T47D (cell line): ENCODE measurements at places on chromosomes 11 and 22.

DNA sequence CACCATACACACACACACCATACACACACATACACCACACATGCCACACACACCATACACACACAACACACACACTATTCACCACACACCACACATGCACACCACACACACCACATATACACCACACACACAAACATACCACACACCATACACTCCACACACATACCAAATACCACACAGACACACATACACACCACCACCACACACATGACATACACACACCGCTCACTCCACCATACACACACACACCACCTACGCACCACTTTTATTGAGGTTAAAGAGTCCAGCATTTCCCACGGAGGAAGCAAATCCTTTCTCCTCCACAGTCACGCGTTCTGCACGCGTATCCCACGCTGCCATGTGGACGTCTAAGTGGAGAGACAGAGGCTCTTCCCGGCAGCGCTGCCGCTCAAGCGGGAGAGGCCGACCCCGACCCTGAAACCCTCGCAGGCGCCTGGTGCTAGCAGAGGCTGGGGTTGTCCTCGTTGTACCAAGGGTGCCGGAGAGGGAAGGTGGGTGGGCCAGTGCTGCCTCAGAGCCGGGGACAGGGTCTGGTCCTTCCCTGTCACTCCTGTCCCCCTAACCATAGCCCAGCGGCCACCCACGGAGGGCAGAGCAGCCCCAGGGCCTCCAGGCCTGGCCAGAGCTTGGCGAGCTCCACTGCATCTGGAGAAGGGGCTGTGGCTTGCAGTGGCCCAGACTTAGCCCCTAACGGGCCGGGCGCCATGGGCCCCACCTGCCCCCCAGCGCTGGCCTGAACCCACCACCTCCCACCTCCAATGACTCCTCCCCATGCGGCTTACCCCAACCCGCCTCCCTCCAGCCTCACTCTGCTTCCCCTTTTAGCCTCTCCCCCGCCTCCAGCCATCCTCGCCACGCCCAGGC lies 1495.0 kb downstream of the BRD1 start:
- DNase-seq: no peak

GRCh38 chr22:29103121-29103520 lies 30.3 kb downstream of the KREMEN1 start:
- DNase-seq: no peak

GRCh38 chr11:1088927-1089737 lies 14.5 kb downstream of the MUC2 start:
- DNase-seq: no peak

DNA sequence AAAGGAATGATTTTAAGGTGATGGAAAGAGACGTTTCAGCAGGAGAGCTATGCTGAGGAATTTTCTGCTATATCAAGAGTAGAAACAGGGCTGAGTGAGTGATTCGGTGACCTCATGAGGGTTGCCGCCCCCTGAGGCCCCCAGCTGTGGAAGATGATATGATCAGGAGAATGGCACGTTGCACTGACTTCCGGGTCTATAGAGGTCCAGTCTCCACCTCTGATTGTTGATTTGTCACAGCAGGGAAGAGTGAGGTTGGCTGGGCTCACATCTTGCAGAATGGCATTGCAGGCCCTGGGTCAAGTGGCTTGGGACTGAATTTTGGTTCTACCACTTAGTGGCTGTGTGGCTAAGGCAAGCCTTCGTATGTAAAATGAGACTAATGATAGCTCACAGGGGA lies 205.1 kb downstream of the SNX19 start:
- DNase-seq: no peak

DNA sequence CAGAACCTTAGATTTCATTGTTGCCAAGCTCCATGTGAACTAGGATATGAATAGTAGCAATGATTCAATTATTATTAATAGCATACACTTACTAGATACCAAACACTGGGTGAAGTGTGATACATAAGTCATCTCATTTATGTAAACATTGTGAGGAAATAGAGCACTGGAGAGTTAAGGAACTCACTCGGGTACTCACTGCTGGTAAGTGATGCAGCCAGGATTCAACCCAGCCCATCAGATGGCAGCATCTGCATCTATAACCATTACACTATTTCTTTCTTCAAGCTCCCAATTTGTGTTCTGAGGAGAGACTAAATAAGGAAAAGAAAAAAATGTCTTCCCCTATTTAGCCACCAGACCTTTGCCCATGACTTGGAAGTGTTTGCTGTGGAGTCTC lies 10.2 kb upstream of the ALG8 start:
- peak; percentile 67 for DNase-seq

DNA sequence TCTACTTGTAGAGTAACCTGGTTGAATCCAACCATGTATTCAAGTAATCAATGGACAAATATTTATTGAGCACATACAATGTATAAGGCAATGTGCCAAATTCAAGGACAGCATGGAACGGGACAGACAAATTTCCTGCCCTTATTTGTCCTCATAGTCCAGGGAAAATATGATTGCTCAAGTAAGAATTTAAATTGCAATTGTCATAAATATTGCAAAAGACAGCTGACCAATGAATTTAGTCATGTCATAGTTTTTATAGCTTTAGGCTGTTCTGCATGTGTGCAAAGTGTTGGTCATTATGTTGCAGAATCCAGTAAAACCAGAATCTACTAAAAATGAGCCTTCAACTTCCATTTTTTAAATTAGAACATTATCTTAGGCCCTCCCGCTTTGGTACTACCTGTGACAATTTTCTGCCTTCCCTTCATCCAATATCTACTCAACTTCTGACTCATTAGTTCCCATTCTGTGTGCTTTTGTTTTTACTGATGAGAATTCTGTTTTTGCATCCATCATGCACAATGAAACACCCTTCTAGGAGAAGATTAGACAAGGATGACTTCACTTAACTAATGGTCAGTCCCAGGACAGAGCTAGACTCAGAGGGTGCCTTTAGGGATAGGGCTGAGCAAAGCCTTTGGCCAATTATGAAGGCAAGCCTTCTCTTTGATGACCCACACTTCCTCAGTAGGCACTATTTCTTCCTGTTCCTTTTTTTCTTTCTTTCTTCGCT lies 45.8 kb upstream of the FIBIN start:
- no peak for DNase-seq

DNA sequence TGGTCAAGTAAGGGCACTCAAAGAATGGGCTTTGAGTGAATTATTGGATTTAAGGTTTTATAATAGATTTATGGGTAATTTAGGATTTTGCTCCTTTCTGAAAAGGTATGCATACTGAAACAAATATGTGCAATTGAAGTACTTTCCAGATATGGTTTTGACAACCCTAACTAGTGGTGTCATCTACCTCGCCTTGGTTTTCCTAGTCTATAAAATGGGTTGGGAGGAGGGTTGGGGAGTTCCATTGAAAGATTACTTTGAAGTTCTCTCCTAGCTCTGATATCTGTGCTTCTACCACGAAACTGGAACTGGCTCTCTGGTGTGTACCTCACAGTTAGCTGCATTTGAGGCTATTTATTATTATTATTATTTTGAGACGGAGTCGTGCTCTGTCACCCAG lies 431 bp upstream of the SPTBN2 start:
- no peak for DNase-seq

DNA sequence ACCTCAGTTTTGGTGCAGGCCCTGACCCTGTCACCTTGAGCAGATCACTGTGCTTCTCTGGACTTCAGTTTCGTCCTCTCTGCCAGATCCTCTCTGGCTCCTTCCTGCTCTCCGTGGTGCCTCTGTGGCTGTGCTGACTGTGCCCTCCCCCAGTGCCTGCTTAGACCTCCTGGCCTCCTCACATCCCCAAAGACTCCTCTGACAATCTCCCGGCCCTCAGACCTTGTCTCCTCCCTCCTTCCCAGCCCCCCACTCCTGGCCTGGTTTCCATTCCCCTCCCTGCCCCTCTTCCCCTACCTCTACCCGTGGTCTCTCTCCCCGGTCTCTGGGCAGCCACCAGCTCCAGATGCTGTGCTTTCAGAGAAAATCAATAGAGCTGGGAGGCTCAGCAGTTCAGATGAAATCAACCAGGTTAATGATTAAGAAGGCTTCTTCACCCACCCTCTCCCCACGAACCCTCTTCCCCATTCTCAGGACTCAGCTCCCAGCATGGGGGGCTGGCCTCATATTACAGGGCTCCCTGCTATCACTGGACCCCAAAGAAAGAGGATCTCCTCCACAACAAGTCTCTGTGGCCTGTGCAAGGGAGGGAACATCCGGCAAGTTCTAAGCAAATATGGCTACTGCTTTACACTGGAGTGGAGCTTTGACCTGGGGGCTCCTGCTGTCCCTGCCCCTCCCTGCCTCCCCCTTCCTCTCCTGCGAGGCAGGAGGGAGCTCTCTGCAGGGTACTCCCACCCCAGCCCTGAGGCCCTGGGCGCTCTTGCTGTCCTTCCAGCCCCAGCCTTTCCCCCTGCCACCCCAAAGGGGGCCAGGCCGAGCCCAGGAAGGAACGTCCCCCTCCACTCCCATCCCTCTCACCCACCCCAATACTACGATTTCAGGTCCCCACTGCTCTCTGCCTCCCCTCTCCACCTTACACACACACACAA lies 8.5 kb downstream of the BACE1-AS start:
- no peak for DNase-seq

DNA sequence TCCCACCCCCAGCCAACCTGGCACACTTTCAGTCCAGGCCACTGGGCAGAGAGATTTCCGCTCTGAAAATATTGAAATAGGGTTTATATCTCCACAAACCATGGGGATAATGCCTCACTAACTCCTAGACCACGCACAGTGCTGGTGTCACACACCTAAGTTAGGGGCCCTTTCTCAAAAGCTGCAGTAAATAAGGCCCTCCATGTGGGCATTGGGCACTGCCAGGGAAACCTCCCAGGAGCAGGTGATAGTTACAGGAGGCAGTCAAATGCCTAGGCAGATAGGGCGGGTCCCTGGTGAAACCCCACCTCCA lies 3.1 kb upstream of the IL10RA start:
- DNase-seq: no peak

DNA sequence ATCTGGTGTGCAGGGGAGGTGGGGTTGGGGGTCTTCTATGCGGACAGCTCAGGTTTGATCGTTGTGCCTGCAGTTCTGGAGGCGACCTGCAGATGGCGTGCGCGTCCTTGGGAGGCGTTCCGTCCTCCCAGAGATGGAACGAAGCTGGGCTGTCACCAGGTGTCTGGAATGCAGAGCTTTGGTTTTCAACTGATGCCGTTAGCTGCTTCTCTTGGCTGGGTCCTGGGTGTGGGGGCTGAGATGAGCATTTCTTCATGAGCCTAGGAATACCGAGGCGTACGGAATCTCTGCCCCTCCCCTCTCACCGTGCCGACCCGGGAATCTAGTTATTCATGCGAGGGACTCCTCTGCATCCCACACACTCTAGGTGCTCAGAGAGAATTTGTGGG lies 98.6 kb downstream of the CEP164 start:
- peak; percentile 90 for DNase-seq

DNA sequence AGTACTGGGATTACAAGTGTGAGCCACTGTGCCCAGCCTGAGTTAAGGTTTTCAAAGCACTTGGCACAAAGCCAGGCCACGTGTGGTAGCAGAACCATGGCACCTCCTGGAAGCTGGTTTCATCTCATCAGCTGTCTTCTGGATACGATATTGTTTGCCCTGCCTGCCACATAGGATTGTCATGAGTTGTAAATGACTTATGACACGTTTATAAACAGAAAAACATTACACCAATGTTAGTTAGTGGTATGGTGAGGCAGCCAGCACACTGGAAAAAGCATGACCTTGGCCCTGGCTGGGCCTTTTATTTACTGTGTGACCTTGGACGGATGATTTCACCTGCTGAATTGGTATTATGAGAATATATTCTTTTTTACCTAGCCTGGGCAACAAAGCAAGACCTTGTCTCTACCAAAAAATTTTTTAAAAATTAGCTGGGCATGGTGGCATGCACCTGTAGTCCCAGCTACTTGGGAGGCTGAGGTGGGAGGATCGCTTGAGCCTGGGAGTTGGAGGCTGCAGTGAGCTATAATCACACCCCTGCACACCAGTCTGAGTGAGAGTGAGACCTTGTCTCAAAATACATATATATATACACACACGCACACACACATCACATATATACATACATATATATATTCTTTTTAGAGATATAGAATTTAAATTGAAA lies 24.0 kb upstream of the MYH9 start:
- no peak for DNase-seq

DNA sequence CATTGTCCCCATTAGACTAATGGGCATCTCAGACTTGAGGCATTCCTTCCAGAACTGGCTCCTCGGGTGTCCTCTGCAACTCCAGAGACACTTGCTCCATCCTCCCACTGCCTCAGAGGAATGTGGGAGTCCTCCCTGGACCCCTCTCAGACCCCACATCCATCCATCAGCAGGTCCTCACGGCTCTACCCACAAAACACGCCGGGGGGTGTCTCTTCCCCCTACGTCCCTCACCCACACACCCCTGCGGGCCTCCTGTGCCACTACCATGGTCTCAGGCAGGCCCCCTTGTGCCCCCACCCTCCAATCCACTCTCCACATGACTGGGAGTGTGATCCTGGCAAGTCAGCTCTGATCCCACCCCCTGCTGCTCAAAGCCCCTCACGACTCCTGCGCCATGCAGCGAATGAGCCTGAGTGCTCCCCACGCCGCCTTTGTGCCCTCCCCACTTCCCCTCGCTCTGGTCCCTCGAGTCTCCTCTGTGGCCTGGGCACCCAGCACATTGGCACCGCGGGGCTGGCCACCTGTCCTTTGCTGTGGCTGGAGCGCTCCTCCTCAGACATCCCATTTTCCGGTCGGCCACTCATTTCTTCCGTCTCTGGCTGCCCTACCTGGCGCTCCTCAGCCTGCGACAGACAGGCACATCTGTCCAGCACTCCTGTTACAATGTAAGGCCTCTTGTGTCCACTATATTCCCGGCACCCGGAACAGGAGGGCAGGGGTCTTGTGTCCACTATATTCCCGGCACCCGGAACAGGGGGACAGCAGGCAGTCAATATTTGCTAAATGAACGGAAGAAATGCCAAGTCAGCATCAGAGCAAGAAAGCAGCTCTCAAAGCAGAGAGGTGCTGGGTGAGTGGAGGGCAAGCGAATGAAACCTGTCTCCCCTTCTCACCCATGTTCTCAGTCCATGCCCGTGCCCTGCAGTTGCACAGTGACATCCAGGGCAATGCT lies 14.2 kb upstream of the MOB2 start:
- no peak for DNase-seq

DNA sequence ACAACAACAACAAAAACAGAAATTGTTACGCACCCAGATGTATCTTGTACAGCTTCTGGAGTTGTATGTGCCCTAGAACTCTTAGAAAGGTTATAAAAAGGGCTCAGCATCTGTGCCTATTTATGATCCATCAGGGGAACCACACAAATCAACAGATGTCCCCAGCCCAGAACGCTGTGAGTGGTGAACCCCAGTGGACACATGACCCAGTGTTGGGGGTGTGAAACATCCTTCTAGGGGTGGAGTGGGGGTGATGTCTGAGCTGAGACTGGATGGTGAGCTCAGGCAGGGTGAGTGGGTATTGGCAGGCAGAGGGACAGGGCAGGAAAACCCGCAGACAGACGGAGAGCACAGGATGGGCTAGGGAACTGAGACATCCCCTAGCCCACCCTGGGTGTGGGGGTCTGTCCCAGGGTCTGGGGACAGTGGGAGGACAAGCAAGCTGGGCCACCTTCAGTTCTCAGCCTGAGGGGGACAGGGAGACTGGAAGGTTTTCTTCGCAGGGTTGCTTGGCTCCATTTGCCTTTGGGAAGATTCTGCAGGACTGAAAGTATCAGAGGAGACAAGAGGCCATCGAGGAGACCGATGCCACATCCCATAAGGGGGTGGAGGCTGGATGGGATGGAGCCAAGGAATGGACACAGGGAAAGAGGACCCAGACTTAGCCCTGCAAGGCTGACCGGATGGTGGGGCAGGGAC lies 5.8 kb upstream of the EMID1 start:
- no peak for DNase-seq

- DNase-seq: peak; percentile 89
These were observed 83.1 kb upstream of the MTNR1B start for GRCh38 chr11:92886243-92886905.

- DNase-seq: no peak
These were observed 161.8 kb upstream of the B3GAT1 start for GRCh38 chr11:134573857-134574256.
